ENCODE measurements at places on chromosomes 1 and 21.

DNA sequence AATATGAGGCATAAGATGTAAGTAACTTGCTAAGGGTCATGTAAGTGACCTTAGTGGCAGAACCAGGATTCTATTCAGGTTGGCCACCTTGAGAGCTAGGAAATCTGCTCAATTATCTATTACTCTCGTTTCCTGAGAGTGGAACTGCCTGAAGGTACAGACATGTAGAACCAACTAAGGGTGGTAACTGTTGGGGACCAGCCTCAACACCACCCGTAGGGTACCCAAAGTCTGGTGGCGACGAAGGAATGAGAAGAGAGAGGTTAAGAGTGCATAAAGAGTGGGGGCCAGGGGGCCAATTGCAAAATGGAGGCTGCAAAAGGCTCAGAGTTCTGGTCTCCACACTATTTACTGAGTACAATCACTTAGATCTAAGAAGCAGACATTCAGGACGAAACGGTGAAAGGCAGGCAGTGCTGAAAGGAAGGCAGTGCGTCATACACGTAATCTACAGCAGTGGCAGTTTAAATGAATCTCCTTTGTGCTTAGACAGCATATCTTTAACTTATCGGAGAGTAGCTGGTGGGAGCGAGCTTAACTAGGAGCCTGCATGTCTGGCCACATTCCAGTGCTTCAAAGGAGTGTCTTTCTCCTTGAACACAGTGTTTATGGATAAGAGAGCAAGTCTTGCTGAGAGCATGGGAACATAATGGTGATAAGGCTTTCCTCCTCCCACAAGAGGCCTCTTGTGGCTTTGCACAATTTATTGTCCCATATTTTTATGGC, 25.0 kb downstream of the SRSF4 start:
- peak; percentile 81 for DNase-seq

GRCh38 chr1:180560868-180561600, 2.3 kb downstream of the OVAAL start:
- DNase-seq = no peak

- DNase-seq = no peak
Observed at GRCh38 chr1:31191281-31191680, 48.4 kb downstream of the NKAIN1 start.

DNA sequence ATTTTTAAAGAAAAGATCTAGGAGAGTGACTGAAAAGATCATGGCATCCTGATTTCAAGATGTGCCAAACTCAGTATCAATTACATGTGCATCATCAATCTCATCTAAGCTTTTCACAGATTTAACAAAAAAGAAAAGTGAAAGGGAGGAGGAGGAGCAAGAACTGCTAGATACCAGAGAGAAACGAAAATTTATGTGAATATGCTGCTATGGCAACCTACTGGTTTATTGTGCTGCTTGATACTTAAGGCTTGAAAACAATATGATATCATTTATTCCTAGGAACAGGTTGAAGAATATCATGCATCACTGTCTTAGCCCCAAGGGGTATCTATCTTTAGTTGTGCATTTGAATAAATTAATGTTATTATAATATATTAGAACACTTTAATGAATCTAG, 518.5 kb upstream of the ZRANB2 start:
- no peak for DNase-seq

DNA sequence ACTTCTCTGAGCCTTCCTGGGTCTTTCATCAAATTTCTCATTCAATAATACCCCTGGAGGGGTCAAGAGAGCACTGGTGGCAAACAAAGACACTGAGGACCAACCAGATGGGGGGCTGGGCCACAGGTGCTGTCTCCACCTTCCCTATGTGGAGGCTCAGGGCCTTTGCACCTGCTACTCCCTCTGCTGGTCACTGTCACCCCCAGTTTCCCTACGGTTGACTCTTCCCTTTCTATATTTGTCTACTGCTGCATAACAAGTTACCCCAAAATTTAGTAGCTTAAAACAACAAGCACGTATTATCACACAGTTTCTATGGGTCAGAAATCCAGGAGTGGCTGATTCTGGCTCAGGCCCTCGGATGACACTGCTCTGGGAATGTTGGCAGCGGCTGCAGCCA, 138.8 kb upstream of the RUNX3 start:
- no peak for DNase-seq

DNA sequence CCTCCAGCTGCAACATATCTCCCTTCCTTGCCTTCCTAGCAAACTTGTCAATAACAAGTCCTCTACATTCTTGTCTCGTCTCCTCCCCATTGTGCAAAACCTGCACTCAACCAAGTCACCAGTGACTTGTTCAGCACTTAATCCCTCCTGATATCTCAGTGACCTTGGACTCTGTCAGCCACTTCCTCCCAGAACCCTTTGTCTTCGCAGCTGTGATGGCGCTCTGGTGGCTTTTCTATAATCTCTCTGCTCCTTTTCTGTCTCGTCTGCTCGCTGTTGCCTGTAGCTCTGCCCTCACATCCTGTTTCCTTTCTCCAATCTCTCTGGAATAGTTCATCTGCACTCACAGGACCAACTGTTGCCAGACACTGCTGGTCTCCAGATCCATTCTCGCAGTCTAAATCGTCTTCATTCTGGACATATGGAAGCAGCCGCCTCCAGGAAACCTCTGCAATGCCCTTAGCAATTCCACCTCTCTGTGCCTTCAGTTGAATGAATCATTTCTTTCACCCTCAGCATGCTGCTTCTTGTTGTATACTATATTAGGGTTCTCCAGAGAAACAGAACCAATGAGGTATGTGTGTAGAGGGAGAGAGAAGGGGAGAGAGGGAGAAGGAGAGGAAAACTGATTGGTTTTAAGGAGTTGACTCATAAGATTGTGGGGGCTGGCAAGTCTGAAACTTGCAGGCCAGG, 17.4 kb upstream of the IFNAR2 start:
- peak; percentile 84 for DNase-seq

DNA sequence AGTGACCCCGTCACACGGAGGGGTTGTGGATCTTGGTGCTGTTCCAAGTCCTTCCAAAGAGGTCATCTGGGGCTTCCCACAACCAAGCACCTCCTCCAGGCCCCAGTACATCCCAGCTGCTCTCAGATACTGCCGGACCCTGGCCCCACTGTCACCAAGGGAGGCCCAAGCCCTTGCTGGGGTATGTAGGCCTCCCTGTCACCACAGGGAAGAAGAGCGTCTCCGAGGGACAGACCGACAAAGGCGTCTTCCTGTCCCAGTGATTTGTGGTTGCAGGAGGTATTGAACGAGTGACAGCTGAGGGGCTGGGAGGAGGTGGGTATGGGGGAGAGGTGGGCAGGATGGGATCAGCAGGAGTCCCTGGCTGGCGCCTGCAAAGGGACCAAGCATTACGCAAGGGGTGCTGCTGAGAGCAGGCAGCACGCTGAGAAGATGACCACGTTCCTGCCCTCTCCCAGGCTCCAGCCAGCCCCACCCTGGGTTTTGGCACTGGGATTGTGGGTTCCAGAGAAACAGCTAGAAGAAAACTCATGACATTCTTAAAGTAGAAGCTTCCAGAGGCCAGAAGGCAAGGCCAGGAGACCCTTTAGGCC, 29.7 kb downstream of the LRP8 start:
- no peak for DNase-seq

GRCh38 chr21:41952568-41953248, 1.1 kb downstream of the C2CD2 start:
- peak; percentile 36 for DNase-seq

GRCh38 chr1:3821004-3821403, 24.7 kb upstream of the LRRC47 start:
- no peak for DNase-seq

DNA sequence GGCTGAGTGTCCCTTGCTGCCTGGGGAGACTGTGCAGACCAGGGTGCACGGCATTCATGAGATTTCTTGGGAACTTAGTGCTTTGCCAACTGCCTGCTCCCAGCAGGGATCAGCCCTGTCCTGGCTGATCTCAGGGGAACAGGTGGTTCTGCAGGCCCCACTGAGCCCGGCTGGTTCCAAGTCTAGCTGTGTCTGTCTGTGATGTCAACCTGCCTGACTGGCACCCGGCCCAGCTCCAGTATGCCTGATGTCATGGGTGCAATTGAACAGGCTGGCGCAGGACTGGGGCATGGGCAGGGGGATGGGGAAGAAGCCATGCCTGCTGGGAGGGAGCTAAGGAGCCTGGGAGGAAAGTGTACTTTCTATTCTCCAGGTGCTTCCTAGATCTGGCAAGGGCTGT, 227.1 kb downstream of the GRIK3 start:
- DNase-seq = no peak

DNA sequence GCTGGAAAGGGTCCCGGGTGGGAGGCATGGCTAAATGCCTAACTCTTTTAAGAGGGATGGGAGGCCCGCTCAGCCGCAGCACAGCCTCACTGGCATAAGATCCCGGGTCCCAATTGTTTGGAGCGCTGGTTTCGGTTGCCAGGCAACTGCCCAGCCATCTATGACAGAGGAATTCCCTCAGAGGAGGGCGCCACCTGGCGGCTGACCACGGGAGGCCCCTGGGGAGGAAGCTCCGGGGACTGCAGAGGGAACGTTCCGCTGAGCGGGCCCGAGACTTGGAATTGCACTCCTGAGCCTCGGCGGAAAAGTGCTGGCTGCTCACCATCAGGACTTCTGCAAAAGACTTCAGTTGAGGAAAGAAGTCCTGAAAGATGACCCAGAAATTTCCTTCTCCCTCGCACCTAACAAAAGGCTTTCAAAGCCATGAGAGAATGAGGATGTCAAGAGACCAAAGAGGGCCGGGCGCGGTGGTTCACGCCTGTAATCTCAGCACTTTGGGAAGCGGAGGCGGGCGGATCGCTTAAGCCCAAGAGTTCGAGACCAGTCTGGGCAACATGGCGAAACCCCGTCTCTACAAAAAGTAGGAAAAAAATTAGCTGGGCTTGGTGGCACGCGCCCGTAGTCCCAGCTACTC, 1.1 kb upstream of the ELAPOR1 start:
- DNase-seq = peak; percentile 95

- no peak for DNase-seq
Observed at GRCh38 chr1:208893251-208893650, 649.1 kb upstream of the PLXNA2 start.

GRCh38 chr1:235601104-235601503, 48.5 kb downstream of the GNG4 start:
- peak; percentile 36 for DNase-seq

DNA sequence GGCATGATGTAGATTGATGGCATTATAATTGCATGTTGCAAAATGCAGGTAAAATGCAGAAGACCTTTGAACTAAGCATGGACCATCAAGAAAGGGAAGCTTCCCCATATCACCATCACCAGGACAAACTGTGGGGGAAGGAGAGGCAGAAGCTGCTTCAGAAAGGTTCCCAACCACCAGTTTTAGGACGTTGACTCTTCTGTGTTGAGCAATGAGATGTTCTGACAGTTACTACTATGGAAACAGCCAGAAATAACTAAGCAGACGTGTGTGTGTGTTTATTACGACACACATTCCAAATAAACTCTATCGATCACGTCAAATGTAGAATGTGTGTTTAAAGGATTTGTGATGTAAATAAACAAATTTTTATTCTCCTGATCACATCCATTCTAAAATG, 110.2 kb upstream of the PLD5 start:
- DNase-seq = no peak

- peak; percentile 49 for DNase-seq
Observed at GRCh38 chr1:33347650-33347992, 26.7 kb upstream of the A3GALT2 start.

- peak; percentile 94 for DNase-seq
Observed at GRCh38 chr1:6807782-6808181, 22.5 kb downstream of the CAMTA1 start.

DNA sequence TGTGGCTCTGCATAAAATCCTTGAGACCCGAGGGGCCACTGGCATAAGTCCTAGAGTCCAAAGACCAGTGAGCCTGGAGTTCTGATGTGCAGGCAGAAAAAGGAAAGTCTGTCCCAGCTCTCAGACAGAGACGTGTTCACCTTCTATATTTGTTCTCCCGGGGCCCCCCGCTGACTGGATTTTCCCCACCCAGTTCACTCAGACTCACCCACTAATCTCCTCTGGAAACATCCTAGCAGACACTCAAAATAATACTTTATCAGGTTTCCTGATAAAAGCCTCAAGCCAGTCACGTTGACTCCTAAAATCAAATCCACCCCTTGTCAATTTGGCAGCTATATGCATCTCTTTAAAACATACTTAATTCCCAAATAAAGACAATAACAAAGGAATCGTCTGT, 1084.2 kb upstream of the NCAM2 start:
- peak; percentile 30 for DNase-seq

DNA sequence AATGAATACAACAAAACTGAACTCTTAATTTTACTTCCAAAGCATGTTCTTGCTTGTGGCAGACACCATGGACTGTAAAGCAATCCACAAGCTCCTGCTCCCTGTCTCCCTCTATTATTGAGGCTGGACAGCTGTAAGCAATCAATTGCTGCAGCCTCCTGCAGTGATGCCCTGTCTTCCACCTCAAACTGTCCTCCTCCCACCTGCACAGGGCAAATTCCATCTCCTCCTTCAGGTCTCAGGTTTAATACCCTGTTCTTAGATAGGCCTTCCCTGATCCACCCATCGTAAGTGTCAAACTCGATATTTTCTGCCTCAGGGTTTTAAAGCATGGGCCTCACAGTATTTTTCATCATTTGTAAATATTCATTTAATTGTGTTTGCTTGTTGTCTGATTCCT, 81.8 kb downstream of the LYST start:
- DNase-seq = no peak

GRCh38 chr1:33219886-33220661, 36.2 kb upstream of the ZNF362 start:
- no peak for DNase-seq

DNA sequence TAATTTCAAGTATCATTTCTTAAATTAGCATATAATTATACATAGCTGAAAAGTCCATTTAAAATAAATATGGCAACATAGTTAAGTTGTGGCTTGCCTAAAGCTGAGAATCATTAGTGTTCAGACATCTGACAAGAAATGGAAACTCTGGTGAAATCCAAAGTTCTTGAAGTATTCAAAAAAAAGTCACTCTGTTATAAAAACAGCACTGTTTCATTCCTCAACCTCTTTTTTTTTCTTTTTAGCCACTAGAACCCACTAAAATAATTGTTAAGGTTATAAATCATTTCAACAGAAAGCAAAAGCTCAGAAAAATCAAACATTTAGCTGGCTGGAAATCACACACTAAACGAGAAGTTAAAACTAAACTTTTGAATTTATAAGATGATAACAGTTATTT, 476.7 kb downstream of the LTN1 start:
- no peak for DNase-seq

GRCh38 chr1:98781906-98782305, 120.4 kb downstream of the SNX7 start:
- no peak for DNase-seq

DNA sequence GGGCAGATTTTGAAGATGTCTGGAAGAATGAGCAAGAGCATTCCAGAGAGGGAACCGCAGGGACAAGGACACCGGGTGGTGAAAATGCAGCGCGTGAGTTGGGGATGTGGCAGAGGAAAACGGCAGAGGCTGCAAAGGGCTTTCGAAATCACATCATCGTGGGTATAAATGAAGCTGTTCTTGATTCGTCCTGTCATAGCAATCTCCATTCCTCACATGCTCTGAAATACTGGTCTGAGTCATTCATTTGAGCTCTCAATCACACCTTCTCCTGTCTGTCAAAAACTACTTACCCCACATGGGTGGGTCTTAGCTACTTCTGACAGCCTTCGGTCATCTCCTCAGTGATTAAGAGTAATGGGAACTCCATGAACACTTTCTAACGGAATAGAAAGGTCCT, 81.5 kb downstream of the ERG start:
- no peak for DNase-seq

Data from small intestine (tissue), 16 donors.